Fibroblast of upper back skin (primary cell): ENCODE measurements at places on chromosomes 5 and 9.

DNA sequence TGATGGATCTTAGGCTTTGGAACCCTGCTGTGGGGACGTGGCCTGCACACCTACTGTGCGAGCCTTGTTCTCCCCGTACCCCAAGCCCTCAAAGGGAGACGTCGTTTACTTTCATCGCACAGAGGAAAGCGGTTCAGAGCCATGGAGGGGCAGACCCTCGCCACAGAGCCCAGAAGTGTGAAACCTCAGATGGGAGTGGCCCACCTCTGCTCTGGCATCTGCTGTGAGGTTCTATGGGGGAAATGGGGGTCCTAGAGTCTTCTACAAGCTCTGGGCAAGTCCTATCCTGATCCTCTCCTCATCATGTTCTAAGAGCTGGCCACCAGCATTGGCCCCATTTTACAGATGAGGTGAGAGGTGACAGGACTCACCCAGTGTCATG, 3.7 kb upstream of the RNF44 start:
- no peak for DNase-seq

DNA sequence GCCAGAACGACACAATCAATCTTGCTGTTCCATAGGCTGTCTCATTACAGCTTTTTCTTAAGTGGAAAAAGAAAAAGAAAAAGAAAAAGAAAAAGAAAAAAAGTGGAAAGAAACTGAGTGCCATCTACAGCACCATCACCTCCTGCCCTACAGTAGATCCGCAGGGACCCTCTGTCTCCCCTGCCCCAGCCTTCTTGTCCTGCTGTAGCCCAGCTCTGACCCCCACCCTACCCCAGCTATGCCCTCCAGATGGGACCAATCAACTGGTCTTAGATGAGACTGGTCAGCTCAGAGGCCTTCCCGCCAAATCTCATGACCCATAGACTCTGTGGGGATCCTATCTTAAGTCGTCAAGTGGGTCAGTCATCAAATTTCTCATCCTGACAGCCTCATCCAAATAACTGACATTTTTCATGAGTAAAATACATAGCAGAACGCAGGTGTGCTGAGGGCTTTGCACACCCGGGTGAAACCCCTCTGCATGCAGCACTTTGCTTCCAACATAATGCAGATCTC, 34.8 kb downstream of the TSPAN17 start:
- no peak for DNase-seq

- DNase-seq: no peak
These were observed 29.7 kb upstream of the SLC1A3 start for GRCh38 chr5:36576721-36577120.

DNA sequence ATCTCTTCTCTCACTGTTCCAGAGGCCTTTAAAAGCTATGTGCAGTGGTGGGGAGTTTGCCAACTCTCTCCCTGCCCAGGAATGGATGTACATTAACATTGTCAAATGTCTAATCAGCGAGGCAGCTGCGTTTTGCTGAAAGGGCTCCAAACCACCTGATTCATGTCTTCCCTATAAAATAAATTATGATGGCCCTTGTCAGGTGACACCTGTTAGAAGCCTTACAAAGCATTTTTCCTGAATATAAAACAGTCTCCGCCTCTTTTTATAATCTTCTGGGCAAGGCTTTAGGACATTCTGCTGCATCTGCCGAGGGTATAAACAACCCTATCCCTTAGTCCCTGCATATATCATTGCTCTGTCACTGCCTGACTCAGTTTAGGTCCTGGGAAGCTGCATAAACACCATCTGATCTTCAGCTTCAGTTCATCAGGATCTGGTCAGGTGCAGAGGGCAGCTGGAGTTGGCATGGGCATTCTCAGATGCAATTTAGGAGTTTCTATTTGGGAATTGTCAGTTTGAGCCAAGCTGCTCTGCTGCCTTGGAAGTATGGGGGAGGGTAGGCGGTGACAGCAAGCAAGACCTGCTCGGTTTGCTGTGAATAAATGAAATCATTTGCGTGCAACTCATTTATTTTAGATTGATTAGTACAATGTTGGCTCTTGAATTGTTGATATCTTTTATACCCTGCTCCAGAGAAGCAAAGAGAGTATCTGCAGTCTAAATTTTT, 103.5 kb downstream of the ACER2 start:
- no peak for DNase-seq

GRCh38 chr9:29730163-29730562, 2156.9 kb upstream of the C9orf72 start:
- DNase-seq: no peak
